ENCODE measurements at places on chromosomes 6 and 20.
A peak's percentile ranks its signal among the peaks of the same experiment; 100 is the strongest.

GRCh38 chr6:113050979-113051378 is 703.8 kb downstream of the RFPL4B start:
- DNase-seq = no peak

DNA sequence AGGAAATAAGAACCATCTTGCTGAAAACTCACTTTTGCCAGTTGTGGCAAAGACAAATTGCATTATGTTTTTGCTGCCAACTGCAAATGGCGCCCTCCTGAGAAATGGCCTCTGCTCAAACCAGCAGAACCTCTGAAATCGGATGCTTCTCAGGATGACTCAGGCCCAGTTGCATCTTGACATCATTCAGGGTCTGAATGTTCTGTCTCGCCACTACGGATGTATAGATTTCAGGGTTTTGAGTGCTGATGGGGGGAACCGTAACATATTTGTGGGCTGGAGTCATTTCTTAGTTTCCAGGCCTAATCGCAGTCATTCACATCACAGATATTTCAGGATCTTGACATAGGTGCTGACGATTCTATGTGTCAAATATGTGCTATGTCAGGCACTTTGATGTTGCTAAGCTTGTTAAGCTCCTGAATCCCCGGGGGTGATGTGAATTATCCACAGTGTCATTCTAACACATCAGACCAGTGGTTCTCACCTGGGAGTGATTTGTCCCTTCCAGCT is 207.1 kb downstream of the NFATC2 start:
- peak; percentile 33 for DNase-seq

- DNase-seq = no peak
These were observed 222.6 kb downstream of the MYLK4 start for GRCh38 chr6:2528156-2528555.

DNA sequence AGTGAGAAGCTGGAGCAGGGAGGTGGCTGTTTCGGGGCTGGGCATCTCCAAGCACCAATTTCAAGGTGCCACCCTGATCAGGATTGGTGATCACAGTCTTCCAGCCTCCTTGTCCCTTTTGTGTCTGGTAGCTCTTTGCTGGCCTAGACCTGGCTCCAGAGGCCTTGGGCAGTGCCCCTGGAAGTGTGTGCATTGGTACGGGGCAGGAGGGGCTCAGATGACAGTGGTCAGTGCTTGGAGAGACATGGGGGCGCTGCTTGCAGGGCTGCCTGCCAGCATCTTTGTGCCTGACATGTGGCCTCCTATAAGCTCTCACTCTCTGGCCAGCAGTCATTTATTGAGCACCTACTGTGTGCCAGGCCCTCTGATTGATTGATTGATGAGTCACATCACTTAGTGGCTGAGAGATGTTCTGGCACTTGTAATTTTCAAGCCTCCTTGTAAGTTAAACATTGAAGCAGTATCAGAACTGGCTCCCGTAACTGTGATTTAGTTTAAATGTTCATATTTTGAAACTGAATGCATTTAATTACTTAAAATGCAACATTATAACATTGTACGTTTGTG is 61.7 kb downstream of the BCAS4 start:
- DNase-seq = no peak

- no peak for DNase-seq
These were observed 259.9 kb downstream of the GJA1 start for GRCh38 chr6:121695329-121695728.

- no peak for DNase-seq
These were observed 956.5 kb downstream of the TFAP2A start for GRCh38 chr6:9458424-9458823.

DNA sequence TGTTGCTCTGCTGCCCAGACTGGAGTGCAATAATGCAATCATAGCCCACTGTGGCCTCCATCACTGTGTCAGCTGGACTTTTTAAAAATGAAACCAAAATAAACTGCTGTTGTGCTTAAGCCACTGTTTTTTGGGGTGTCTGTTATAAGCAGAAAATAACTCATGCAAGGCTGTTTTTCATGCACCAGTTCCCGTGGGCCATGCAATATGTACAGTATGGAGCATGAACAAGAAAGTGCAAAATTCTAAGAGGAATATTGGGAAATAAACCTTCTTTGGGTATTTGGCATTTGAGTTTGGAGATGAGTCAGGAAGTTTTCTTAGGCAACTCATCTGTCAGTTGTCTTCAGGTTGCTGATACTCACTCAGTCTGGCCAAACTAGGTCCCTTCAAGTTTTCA is 14.9 kb upstream of the ZFAND3 start:
- no peak for DNase-seq

DNA sequence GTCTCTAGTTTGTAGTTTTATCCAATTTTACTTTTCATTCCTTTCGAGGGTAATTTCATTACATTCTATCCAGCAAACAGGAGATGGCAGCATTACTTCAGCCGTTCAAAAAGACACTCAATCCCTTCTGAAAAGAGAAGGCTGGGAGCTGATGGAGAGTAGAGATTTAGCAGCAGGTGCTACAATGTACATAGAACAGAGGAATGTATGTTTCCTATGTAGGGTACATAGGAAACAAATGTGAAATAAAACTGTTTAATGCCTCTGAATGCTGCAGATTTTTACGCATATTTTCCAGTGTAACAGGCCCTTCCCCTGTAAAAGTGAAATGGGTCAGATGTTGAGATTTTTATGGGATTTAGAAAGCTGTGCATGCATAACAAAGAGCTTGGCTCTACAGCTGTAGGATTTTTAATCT is 16.0 kb downstream of the RPS12 start:
- DNase-seq = no peak

DNA sequence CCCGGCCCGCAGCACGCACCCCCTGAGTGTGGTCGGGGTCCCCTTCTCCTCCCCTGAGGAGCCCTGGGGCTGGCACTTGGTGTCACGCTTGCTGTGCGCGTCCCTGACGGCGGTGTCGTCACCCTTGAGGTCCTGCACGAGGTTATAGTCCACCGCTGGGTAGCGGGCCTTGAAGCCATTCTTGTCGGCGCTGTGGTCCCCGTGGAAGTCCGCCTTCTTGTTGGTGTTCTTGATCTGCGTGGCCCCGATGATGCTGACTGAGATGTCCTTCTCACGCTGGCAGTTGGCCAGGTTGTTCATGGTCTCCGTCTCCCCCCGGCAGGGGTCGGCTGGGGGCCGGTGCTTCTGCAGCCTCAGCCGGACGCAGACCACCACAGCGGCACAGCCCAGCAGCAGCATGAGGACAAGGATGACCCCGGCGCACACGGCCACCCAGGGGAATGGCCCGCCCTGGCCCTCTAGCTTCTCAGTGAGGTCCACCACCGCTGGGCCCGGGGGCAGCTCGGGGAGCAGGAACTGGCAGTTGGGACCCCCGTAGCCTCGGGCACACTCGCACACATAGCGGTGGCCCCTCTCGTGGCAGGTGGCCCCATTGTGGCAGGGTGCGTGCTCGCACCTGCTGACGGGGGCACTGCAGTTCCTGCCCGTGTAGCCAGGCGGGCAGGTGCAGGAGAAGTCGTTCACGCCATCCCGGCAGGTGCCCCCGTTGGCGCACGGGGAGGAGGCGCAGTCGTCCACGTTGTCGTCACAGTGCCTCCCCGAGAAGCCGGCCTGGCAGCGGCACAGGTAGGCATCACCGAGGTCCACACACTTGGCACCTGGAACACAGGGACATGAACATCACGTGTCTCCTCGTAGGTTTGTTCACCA is 7.4 kb downstream of the DLL1 start:
- DNase-seq = no peak

GRCh38 chr6:6704103-6705060 is 115.9 kb downstream of the LY86 start:
- DNase-seq = no peak

DNA sequence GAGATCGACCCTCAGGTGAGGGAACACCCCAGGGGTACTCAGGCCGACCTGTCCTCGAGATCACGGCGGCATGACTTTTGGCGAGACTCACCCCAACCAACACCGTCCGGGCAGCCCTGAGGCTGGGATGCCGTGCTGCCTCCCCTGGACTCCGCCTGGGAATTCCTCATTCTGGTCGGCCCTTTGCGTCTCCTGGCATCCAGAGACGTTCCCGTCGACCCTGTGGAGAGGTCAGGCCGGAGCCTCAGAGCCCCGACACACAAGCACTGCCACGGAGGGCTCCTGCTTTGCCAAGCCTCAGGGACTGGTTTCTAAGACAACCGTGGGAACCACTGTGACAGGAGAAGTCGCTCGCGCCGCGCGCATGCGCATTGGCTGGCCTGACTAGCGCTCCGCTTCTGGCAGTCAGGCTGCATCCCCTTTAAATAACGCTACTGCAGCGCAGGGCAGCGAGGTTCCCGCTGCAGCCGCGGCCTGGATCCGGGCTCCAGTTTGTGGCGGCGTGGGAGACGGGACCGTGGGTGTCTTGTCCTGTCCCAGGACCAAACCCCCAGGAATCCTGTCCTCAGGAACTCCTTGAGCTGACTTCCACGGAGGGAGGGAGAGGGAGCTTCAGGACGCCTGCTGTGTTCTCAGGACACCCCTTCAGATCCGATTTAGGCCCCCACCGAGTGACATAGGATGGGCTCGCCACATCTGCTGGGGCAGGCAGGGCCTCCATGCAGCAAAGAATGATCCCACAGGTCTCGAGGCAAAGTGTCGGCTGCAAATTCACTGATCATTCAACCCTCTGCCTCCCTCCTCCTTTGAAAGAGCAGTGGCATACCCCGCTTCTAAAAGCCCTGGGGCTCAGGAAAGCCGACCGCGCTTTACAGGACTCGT is 163.2 kb upstream of the ZNF337 start:
- no peak for DNase-seq

GRCh38 chr20:45156713-45157112 is 18.0 kb upstream of the PI3 start:
- DNase-seq = no peak

- DNase-seq = no peak
These were observed 260.8 kb downstream of the ZFAND3 start for GRCh38 chr6:38080360-38080759.

DNA sequence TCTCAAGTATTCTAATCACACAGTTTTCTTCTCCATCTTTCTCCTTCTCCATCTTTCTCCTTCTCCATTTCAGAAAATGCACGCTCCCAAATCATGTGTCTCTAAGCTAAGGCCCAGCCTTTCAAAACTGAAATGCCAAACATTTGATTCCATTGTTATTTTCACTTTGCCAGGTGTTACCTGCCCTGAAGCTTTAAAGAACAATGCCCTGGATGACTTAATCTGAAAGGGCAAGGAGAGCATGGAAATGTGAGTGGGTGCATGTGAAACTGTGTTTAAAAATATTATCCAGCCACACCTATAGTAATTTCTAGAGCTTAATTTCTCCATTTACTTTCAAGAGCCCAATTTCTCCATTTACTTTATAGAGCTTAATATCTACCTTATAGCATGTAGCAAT is 42.4 kb upstream of the GCLC start:
- no peak for DNase-seq

DNA sequence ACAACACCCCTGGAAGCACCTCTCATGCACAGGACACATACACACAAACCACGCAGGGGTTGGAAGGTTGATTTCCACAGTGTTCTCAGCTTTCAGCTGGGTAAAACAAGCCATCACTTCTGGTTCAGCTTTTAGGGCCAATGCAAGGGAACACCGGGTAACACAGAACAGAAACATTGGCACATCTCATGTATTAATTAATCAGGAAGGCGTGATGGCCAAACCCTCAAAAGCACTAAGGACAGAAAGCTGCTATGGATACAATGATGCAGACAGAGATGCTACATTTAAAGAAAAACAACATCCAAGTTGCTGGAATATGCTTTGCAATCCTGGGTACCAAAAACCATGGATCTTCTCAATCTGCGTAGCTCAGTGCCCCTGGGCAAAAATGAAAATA is 104.3 kb upstream of the BEND6 start:
- no peak for DNase-seq

GRCh38 chr6:158642097-158642601 is 2.4 kb downstream of the DYNLT1 start:
- DNase-seq = no peak

DNA sequence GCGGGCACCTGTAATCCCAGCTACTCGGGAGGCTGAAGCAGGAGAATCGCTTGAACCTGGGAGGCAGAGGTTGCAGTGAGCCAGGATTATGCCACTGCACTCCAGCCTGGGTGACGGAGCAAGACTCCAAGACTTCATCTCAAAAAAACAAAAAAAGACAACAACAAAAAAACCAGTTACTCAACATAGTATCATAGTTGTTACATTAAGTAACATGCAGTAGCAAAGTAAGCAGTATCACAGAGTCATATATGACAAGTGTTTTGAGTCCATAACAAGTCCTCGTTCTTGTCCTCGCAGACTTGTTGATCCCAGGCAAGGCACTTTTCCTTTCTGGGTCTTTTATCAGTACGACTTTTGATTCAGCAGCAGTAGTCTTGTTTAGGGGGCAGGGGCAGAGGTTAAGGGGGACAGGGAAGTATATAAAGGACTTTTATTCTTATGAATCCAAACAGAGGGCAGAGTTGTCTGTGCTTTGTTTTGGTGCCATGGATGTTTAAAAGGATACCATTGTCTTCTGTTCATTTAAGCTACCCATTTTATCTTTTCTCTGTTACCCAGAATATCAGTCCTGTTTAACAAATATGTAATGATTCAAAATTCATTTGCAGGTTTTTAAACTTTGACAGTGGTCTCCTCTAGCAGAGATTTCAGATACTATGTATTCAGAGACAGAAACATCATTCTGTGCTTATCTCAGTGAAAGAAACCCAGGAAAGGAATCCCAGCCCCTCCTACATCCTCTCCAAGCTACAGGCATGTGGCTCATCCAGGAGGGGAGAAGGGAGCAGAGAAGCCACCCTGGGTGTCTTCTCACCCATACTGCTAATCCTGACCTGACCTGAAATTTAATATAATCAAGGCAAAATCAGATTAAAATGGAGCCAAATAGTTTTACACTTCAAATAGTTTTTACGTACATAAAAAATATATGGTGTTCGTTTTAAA is 137.9 kb upstream of the EDN1 start:
- DNase-seq = no peak

GRCh38 chr6:102717737-102718456 is 1324.4 kb downstream of the GRIK2 start:
- no peak for DNase-seq

DNA sequence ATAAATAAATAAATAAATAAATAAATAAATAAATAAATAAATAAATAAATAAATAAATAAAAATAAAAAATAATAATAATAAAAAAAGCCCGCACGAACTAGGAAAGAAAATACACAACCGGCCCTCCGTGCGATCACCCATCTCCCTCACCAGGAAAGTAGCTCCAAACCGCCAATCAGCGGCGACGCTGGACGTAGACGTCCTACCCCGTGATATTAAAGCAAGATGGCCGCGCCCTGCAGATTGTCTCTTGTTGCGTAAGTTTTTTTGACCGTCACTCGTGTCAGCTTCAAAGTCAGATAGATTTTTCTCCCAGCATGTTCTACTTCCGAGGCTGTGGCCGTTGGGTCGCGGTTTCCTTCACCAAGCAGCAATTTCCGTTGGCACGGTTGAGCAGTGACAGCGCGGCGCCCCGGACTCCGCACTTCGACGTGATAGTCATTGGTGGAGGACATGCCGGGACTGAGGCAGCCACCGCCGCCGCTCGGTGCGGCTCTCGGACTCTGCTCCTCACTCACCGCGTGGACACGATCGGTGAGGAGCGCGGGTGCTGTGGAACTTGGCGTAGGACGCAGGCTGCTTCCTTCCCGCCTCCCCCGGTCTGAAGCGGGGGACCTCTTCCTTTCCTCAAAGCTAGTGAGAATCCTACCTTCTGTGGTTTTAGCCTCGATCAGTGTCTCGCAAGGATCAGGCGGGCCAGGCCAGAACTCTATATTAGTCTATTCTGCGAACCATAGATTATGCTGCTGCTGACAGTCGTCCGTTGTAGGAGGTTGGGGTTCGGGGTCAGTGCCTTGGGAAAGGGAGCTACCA is at the start of gene MTO1:
MTO1 (plus strand) TSS at position 201 of the 814 bp plus-strand sequence; CDS start at position 319, 118 bp downstream.
- DNase-seq = peak; percentile 69

Measured in GM12892 (cell line).